HFF-Myc (cell line): ENCODE measurements at places on chromosomes 5 and 9.
A peak's percentile ranks its signal among the peaks of the same experiment; 100 is the strongest.

GRCh38 chr5:14627270-14627669 is 37.2 kb upstream of the OTULIN start:
- no peak for DNase-seq

GRCh38 chr9:128920381-128921058 is at the start of gene PHYHD1:
TSS of gene PHYHD1 (plus strand) at chr9:128920982. CDS start at chr9:128922324, 1,342 bp downstream.
- DNase-seq: no peak

DNA sequence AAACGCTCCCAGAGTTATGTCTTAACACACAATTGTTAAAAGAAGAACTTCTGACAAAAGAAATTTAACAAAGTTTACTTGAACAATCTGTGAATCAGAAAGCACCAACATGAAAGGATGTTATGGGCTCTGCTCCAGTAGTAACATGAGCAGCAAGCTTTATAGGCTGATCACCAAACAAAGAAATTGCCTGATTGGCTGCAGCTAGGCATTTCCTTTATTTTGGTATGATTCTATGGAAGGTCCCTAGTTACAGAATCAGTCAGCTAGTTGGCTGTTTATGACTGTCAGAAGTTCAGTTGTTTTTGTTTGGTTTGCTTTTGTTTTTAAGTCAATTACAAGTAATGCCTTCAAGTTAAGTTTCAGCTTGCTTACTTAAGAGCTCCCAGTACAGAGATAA is 102.4 kb upstream of the SMC2 start:
- no peak for DNase-seq

DNA sequence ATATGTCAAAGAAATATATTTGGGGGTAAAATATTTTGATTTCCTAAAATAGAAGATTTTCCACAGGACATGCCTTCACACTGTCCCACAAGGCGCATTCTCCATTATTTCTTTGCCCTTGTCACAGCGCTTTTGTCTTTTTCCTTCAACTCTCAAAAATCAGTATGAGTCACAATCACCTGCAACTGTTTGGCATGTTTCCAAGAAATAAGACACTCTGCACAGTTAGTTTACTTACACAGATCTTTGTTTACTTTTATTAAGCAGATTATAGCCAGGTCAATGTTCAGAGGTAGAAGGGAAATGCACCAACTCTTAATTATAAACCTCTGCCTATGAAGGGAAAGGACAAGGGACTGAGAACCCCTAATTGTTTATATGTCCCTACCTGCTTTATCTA is 9.5 kb downstream of the CEMIP2 start:
- DNase-seq: peak; percentile 51

GRCh38 chr9:137376386-137376785 is 46.6 kb downstream of the EXD3 start:
- no peak for DNase-seq

DNA sequence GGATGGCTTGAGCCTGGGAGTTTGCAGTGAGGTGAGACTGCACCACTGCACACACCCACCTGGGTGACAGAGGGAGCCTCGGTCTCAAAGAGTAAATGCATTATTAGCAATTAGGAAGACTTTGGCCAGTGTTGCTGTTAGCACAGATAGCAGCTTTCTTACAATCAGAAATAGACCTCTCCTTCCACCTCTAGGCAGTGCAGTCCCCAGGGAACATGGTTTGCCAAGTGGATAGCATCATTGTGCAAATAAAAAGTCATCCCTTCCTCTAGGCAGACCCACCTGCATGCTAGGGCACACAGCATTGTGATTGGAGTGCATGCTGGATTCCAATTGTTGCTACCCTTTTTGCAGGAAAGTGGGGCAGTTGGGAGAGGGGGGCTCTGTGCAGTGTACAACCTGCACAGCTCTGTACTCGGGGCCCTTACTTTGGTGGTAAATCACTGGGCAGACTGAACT is 77.9 kb upstream of the KLF9 start:
- no peak for DNase-seq

DNA sequence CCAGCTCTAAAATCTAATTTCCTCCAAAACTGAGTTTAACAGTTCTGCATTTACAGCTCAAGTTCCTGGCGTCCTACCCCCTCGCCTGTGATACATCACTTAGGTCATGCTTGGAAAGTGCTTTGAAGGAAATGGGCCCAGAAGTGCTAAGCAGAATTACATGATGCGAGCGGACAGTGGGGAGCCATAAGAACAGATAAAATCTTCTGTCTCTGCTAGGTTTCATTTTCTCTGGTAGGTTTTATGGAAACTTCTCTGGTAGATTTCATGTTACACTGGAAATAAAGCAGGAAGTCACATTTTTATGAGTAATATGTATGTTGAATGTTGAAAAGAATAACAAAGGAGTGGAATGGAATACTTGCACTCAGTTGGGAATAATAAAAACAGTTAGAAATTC is 138.3 kb downstream of the ZDHHC21 start:
- no peak for DNase-seq

GRCh38 chr9:92507005-92507404 is 24.7 kb upstream of the ASPN start:
- DNase-seq: no peak

- no peak for DNase-seq
Measured at GRCh38 chr5:88952996-88953643, 70.1 kb upstream of the MEF2C start.

- peak; percentile 72 for DNase-seq
Measured at GRCh38 chr9:18726546-18726945, 252.6 kb downstream of the ADAMTSL1 start.

DNA sequence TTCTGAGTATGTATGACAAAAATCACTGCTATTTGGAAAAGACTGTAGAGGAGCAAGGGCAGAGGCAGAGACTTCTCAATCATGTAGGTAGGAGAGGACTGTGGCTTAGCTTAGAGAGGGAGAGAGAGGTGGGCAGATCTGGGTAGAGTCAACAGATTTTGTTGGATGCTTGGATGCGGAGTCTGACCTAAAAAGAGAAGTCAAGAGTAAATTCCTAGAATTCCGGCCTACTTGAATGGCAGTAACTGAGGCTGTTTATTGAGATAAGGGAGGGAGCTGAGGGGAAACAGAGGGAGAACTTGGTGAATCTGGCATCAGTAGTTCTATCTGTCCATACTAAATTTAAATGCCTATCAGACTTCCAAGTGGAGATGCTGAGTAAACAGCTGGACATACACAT is 2.4 kb downstream of the TICAM2 start:
- DNase-seq: no peak

DNA sequence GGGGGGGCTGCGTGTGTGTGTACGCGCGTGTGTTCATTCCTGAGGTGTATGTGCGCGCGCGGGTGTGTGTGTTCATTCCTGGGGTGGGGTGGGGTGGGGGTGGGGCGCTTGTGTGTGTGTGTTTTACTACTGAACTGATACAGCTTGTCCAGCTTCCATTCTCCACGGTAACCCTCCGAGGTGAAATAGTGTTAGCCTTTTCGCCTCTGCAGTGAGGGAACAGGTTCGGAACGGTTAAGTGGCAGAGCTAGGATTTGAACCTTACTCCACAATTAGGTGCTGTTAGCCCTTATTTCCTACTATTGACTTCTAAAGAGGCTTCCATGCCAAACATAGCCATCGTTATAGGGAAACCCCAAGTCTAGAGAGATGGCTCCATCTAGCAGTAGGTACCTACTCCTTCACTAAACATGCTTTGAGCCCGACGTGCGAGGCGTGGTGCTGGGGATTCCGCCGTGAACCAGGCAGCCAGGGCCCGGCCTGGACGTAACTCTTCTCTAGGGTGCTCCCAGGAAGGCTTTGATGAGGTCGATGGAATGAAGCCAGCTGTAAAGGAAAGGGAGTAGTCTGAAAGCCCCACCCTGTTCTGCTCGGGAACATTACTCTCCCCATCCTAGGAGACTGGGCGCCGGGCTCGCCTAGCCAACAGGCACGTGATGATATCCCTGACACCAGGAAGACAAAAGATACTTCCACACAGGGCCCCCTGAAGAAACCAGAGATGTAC is 782 bp upstream of the SKP1 start:
- DNase-seq: no peak

DNA sequence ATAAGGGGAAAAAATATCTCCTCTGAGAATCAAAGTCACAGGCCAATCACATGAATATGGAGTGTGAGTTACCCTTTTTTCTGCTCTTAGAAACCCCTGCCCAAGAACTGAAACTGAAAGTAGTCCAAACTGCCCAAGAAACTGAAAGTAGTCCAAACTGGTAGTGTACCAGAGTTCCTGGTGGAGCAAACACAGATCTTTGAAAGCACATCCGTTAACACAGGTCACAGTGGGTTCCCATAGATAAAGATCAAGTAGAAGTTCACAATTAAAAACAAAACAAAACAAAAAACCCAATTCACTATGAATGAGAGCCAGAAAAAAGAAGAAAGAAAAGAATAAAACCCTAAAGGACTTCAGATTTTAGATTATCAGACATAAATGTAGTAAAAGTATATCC is 332.4 kb upstream of the EFNA5 start:
- no peak for DNase-seq

- no peak for DNase-seq
Measured at GRCh38 chr9:36940500-36940853, 93.6 kb downstream of the PAX5 start.

GRCh38 chr5:16411741-16412455 is 53.7 kb downstream of the ZNF622 start:
- no peak for DNase-seq

DNA sequence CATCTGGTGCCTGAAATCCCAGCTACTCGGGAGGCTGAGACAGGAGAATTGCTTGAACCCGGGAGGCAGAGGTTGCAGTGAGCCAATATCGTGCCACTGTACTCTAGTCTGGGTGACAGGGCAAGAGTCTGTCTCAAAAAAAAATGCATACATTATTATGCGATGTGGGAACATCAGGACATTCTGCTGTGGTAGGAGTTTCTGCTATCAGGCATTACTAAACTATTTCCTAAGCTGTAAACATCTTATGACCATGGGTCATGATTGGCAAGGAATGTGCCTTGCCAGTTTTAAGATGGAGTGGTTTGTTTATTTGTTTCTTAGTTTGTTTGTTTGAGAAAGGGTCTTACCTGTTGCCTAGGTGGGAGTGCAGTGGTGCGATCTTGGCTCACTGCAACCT is 45.1 kb upstream of the FAM120A start:
- DNase-seq: no peak

DNA sequence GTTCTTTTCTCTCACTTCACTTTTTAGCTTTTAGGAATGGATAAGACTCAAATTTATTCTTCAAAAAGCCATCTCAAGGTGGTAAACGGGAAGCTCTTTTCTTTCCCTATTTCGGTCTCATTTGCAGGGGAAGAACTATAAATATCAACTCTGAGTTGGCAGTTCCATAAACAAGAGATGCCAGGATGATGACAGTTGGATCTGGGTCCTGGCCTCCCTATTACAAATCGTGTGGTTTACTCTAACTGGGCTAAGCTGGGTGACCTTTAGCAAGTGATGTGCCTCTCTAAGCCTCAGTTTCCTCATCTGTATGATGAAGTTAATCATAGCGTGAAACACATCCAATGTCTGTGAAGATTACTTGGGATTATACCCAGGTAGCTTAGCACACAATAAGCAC is 44.2 kb downstream of the TLE4 start:
- no peak for DNase-seq

GRCh38 chr9:107874591-107875369 is 385.2 kb upstream of the KLF4 start:
- no peak for DNase-seq

- DNase-seq: no peak
Measured at GRCh38 chr5:122352331-122352730, 40.3 kb downstream of the SNCAIP start.

GRCh38 chr5:19208397-19208796 is 779.6 kb downstream of the CDH18 start:
- no peak for DNase-seq

DNA sequence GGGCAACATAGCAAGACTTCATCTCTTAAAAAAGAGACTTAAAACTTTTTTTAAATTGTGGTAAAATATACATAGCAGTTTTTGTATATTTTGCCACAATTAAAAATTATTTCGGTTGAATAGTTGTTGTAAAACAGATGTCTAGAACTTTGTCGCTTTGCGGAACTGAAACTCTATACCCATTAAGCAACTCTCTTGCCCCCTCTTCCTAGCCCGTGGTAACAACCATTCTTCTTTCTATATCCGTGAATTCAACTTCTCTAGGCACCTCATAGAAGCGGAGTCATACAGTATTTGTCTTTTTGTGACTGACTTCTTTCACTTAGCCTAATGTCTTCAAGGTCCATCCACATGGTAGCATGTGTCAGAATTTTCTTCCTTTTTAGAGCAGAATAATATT is 43.3 kb downstream of the SPARC start:
- DNase-seq: no peak

DNA sequence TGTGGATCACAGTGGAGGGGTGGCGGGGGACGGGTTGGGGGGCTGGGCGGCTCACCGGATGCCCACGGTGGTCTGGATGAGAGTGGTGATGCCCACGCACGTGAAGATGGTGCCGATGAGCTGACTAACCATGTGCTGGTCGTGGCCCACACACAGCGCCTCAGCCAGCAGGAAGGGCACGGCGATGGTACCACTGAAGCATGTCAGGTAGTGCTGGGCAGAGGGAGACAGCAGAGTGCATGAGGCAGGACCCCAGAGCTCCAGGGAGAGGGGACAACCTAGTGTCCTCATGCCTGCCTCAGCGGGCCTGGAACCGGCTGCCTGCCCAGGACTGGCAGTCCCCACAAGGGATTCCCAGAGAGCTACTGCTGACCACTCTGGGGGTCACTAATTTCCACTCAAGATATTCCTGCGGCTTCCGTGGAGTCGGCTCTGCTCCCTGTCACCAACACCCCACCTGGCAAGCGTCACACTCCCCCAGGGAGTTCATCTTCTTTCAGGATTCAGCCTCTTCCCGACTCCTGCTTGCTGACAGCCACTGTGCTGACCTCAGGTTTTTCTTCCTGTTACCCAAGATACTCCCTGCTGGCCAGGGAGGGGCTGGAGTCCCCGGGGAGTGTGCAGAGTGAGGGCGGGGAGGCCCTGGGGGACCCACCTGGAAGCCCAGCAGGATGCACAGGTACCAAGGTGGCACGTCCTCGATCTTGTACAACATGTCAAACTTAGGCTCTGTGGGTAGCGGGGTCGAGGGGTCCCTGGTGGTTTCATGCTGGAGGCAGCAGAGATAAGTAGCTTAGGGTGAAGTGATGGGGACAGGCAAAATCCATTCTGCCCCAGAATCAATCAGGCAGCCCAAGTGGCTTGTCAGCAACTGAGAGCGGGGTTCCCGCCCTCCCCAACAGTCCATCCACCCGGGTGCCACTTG is 998 bp downstream of the SLC23A1 start:
- DNase-seq: no peak

DNA sequence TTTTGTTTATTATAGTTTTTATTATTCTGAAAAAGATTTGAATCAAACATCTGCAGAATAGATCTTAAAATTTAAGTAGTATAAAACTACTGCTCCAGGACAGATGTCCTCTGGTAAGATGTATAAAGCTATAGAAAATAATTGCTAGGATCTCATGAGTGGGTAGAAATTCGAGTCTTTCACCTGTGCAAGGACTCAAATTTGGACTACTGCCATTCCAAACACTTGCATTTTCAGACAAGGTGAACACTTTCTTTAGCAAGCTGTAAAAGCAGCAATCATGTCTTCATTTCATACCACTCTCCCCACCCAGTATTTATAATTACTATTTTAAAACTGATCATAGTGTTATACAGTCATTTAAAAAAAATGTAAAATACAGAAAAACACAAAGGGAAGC is 20.7 kb downstream of the SKP2 start:
- no peak for DNase-seq
